ENCODE measurements at places on chromosomes 1 and 21.

- no peak for DNase-seq
Measured at GRCh38 chr21:40840401-40841125, 6.4 kb downstream of the DSCAM start.

GRCh38 chr1:229845410-229846138 lies 219.5 kb downstream of the URB2 start:
- no peak for DNase-seq

GRCh38 chr1:231059566-231060193 lies 19.6 kb upstream of the FAM89A start:
- no peak for DNase-seq

DNA sequence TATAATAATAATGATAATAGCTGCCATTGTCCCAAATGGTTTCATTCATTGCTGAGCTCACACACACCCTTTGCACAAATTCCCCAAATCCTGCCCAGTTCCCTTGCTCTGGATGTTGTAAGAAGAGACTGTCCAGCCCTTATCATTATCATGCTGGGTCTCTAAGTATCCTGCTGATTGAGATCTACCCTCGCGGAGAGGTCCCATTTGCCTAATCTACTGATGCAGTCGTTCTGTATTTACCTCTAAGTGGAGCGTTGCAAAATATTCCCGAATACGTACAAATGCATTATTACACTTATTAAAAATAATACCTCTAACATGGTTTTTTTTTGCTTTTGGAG lies 51.2 kb downstream of the TNFRSF8 start:
- no peak for DNase-seq

GRCh38 chr21:43316156-43316845 lies 110.6 kb downstream of the SIK1 start:
- DNase-seq, result no peak

DNA sequence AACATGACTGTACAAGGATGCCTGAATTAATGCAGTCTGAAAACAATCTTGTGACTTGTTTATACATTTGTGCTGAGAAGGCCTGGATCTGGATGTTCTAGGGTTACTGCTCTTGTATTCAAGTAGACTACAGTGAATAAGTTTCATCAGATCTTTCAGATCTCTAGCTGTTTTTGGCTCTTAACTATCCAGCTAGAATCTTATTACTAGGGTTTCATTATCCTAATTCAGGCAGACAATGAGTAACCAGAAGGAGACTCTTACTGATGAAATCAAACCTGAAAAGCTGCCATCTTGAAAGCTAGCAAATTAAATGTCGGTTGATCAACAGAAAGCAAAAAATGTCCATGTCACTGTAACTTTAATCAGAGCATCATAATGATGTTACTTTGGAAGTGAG lies 112.5 kb upstream of the KCNK2 start:
- no peak for DNase-seq

- no peak for DNase-seq
Measured at GRCh38 chr1:218345673-218346390, 696 bp downstream of the TGFB2 start.

DNA sequence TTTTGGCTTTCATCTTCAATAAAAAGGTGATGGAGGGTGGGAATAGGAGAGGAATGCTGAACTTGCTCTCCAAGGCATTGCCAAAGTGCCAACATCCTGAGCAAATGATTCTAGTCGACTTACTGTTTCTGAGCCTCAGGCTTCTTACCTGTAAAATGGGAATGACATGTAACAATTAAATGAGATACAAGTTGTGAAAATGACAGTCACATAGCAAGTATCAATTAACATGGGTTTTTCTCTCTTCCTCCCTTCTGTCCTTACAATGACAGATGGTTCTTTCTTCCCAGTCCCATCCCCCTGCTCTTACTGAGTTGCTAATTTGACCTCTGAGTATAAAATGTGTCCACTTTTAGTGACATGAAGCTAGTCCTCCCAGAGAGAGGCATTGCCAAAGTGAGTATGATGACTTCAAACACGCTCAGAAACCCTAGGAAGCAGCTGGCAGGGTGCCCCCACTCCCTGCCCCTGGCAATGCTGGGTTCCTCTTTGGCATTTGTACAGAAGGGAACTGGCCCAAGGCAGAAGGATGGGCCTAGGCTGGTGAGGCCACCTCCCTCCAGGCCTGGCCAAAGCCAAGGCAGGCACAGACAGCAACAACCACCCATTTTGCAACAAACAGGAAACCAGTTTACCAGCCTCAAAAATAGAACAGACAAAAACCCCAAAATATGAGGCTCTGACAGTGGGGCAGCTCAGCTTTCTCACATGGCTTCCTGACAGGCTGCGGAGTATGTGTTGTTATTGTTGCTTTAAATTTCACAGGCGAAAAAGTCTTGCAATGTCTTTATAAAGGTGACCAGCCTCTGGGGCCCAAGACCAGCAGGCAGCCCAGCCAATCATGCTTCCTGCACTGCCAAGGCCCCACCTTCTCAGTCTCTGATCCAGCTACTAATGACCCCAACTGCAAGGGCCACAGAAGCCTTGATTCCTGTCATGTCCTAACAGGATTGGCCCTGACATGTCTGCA lies 115.9 kb downstream of the HIVEP3 start:
- peak; percentile 80 for DNase-seq

- no peak for DNase-seq
Measured at GRCh38 chr1:223714849-223715603, 2.7 kb downstream of the CAPN2 start.

- peak; percentile 84 for DNase-seq
Measured at GRCh38 chr1:153465811-153466636, 5.6 kb upstream of the S100A7 start.

DNA sequence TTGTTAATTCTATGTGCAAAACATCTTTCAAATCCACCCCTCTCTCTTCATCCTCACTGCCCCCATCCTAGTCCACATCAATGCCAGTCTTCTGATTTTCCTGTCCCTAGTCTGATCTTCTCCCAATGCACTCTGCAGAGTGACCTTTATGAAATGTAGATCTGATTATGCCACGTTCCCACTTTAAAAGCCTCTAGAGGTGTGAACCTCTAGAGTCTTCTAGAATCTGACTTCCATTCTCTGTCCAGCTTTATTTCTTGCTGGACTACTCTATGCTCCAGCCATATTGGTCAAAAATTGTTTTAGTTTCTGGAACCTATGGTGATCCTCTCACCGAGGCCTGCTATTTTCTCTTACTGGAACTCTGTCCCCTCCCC lies 32.5 kb downstream of the ZNF648 start:
- DNase-seq, result no peak

DNA sequence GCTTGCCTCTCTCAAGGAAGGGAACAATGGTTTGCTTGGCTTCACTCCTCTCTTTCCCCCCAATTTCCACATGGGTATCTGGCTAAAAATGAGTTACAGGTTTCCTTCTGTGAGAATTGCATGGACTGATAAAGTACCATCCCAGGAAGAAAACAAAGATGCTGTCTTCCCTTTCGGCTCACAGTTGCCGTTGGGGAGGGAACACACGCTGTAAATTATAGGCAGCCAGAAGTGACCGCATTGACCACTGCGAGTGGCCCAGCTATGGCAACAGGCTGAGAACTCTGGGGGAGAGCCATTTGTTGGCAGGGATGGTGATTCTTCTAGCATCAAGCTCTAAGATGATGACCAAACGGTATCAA lies 2.9 kb downstream of the RUNX1 start:
- DNase-seq, result no peak

- DNase-seq, result no peak
Measured at GRCh38 chr1:63466759-63467158, 56.3 kb downstream of the ITGB3BP start.

DNA sequence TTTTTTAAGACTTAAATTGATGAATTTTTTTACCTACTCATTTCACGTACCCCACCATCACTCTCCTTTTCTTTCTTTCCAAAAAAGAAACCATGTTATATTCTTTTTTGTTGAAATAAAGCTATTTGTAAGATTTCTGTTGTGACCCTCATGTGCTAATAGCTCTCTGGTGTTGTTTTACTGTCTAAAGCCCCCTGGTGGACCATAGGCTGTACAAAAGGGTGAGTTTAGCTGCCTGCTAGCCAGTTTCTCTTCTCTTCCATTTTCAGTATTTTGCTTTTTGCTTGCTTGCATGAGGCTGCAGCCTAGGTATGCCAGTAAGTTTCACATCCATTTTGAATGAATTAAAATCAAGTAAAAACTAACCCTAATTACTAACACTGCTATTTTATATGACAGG lies 15.6 kb upstream of the VAMP3 start:
- DNase-seq, result no peak

Data from cardiac septum (tissue), 1 donor.